ENCODE measurements at places on chromosomes 16 and 17.

DNA sequence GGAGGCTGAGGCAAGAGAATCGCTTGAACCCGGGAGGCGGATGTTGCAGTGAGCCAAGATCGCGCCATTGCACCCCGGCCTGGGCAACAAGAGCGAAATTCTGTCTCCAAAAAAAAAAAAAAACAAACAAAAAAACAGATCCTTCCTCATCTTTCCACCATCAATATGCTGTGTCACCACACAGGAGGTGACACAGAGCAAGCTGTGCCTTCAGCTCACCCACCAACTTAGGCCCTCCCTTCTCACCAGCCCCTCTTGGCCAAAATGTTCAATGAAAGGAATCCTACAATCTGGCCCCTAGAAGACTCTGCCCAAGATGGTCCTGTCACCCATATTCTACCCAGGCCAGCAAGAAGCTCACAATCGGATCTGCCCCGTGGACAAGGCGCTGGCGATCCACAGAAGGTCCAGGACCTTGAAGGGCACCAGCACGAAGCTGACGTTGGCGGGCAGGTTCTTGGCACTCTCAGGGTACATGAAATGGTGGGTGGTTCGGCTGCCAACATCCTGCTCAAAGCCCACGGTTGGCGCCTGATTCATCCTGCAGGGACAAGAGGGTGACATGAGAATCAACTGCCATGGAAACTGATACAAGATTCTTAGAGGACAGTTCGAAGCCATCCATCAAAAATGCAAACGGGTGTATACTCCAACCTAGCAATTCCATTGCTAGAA lies 41.4 kb downstream of the DDX19A start:
- DNase-seq, result no peak

DNA sequence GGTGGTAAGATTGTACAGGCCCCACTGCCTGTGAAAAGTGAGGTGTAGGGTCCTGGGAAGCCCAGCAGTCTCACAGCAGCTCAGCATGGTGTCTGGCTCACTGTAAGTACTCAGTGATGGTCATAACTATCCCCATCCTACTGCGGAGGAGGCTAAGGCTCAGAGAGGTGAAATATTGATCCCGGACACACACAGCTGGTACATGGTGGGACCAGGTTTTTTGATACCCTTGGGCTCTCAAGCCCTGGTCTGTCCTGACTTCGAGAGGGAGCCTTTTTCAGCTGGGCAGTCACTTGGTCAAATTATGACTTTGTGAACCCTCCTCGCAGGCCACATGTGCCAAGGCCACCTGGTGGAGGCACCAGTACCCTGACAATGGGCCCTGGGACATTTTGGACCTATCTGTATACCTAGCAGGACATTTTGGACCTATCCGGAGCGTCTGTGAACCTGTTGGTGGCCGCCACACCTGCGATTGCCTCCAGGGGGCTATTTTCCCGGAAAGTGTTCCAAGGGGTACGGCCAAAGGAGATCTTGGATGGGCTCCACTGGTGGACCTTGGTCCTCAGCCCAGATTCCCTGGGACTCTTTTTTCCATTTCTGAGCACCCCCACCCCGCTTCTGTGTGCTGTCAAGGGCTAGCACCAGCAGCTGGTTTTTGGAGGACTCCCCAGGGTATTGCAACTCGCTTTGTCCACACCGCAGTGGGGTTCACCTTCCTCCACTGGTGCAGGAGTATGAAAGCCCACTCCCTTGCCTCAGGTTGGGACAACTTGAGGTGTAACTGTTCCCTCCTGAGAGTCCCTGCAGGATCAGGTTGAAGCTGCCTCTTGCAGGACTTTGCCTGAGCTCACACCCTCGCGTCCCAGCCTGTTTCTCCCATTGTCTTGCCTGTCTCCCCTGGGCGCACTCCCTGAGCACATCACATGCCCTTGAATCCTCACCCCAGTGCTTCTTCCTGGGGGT lies 83.6 kb upstream of the NKD1 start:
- DNase-seq, result no peak

GRCh38 chr17:45688353-45688752 lies 95.8 kb upstream of the CRHR1 start:
- no peak for DNase-seq

- no peak for DNase-seq
These were observed 2.6 kb downstream of the APRT start for GRCh38 chr16:88809068-88809675.

DNA sequence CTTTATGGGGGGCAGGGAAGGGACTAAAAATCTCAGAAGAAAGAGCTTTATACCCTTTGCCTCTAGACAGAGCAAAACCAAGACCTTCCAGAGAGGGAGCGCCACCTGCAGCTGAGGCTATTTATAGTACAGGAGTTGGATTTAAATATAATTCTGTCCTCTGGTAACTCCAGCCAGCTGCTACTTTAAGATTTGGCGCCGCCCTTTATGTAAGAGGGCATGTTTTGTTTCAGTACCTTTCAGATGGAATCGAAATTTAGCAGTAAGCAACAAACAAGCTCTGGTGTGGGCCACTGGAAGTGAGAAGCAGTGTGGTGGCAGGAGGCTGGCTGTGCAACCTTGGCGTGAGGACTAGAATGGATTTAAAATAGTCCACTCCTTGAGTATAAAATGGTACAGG lies 5.2 kb upstream of the GUCY2D start:
- no peak for DNase-seq

DNA sequence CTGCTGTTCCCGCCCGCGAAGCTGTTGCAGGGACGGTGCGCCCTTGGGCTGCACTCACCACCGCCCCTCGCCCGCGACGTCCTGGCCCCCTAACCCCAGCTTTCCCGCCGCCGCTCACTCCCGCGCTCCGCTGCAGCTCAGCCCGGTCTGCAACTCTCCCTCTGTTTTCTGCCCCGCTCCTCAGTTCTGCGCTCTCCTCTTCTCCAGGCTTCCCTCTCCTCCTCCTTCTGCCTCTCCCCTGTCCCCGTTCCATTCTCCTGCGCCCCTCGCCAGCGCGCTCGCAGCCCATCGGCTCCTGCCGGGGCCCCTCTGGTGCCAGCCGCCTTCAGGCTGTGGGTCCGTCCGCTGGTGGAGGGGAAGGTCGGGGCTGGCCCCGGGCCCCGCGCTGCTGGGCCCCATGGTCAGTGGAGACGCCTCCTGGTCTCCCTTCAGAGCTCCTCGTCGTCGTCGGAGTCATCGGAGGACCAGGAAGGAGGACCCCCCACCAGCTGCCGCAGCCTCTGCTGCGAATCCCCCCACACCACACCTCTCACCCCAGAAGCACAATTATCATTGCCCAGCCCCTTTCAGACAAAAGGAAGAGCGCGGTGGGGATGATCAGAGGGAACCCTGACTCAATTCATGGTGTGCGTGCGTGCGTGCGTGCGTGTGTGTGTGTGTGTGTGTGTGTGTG lies 223.2 kb upstream of the FOXF1 start:
- no peak for DNase-seq

DNA sequence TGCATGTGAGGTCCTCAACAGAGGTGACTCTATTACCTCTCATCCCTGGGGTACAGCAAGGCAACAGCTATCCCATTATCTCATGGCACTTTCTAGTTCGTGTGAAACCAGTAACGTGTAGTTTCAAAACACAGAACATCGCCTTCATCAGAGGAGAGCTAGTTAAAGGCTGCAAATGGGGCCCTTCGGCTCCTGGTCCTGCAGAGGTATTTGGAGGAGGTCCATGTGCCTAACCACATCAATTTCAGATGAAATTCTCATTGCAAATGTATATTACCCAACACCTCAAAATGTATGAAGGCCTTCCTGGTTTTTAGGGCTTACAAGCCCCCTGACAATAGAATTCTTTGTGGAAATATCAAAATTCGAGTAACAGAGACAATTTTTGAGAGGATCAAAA lies 95.7 kb upstream of the PSMD7 start:
- DNase-seq, result no peak

- DNase-seq, result no peak
These were observed 2.2 kb downstream of the CD300H start for GRCh38 chr17:74565126-74565525.
